Upper lobe of left lung (tissue), 6 donors: ENCODE measurements at places on chromosomes 1 and 21.

DNA sequence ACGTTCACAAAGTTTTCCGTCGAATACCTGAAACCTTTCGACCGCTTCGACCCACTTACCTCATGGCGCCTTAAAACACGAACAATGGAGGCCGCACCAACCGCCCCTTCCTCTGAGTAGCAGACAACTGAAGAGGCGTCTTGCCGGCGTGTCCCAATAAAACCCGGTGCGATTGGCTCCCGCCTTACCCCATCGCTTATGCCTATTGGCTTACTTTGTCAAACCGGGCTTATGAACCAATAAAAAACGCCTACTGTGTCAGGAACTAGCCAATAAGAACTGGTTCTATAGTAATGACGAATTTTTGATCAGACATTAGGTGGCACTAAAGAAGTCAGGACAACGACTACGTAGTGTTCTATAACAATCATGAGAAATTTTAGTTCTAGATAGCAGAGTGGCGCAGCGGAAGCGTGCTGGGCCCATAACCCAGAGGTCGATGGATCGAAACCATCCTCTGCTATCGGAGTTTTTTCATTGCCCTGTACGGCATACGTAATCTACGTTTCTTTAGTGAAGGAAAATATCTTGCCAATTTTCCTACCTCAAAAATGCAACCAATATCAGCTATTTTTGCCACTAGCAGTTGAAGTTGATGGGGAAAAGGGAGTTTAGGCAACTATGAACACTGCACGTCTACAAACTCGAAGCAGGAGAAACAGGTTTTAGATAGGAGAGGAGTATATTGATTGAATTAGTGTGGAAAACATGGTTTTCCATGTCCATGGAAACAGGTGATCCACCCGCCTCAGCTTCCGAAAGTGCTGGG, at the start of gene ILF2:
Gene ILF2 (minus strand): TSS at position 135 of the 769 bp plus-strand sequence. CDS start 71 bp downstream, at position 64.
- peak; percentile 94 for DNase-seq

DNA sequence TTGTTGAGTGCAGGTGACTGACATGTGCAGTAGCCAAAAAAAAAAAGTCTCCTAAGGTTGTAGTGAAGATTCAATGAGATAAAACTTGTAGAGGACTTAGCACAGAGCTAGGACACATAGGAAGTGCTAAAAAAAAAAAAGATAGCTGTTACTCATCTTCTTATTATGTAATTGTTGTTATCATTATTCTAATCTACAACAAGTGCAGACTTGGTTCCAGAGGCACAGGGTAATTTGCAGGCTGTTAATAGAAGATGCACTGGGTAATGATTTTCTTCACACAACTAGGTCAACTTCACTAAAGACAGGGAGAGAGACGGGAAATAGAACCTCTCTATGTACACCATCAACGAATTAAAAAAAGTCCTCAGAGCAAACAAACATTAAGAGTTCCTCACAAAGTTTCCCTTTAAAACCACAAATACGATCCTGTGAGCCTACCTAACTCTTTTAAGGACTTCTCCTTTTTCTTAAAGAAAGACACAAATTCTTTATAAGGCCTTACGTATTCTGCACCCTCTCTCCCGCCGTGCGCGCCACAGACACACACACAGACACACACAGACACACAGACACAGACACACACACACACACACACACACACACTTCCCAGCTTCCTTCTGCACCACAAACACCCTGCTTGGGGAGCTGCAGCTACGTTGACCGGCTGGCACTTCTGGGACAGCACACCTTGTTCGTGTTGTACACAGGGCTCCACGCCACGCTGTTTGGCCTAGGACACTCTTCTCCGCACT, 49.8 kb upstream of the GADD45A start:
- no peak for DNase-seq

- DNase-seq, result no peak
Measured at GRCh38 chr1:219283541-219283940, 109.9 kb downstream of the LYPLAL1 start.

GRCh38 chr1:111603979-111604378, 15.6 kb upstream of the RAP1A start:
- DNase-seq, result no peak

DNA sequence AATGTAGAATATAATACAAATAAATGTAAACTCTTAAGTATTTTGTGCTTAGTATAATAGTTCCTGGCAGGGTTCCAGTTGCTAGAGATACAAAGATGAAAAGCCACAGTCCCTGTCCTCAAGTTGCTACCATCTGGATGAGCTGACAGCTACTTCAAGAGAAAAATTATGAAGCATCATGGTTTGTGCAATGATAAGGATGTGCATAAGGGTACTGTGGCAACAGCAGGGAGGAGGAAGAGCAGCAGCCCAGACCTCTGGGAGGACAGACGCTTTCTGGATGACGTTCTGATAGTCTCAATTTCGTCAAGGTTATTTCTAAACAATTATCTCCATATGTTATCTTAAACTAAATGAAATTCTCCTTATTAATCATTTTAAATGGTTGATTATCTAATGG, 198.9 kb downstream of the NTNG1 start:
- DNase-seq, result no peak

DNA sequence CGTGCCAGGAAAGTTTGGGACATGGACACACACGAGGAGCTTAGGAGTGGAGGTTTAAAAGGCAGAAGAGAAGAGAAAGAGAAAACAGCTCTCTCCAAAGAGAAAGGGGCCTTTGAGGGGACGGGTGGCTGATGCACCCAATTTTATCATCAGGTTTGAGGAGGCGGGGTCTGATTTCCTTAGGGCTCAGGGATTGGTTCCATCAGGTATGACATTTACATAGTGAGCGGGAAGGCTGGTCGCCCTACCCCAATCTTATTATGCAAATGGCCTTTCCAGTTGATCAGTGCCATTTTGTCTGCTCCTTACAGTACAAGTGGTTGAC, 749.1 kb upstream of the TPTE start:
- no peak for DNase-seq

DNA sequence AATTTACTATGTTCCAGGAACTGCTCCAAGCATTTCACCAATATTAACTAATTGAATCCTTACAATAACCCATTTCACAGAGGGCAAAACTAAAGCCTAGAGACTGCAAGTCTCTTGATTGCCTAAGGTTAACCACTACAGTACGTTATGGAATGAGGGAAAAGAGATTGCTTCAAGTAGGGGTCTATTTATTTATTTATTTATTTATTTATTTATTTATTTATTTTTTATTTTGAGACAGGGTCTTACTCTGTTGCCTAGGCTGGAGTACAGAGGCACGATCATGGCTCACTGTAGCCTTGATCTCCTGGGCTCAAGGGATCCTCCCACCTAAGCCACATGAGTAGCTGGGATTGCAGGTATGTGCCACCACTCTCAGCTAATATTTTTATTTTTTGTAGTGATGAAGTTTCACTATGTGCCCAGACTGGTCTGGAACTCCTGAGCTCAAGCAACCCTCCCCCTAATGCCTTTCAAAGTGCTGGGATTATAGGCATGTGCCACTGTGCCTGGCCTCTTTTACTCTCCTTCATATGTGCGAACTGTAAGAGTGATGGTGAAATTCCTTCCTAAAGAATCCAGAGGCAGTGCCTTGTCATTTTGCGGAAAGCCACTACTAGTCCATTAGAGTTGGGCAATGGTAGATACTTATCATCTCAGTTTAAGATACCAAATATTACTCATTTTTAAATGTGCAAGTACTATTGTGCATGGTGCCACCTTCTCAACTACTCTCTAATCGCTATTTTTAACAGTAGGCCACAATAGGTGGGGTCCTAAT, 65.7 kb upstream of the CYP2J2 start:
- no peak for DNase-seq

DNA sequence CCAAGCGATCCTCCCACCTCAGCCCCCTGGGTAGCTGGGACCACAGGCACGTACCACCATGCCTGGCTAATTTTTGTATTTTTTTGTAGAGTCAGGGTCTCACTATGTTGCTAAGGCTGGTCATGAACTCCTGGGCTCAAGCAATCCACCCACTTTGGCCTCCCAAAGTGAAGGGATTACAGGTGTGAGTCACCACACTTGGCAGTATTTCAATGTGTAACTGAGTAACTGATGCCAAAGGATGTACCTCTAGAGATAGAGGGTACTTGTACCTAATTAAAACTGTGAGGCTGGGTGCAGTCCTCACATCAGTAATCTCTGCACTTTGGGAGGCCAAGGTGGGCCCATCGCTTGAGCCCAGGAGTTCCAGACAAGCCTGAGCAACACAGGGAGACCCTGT, 258.7 kb upstream of the DMRTA2 start:
- DNase-seq, result no peak

DNA sequence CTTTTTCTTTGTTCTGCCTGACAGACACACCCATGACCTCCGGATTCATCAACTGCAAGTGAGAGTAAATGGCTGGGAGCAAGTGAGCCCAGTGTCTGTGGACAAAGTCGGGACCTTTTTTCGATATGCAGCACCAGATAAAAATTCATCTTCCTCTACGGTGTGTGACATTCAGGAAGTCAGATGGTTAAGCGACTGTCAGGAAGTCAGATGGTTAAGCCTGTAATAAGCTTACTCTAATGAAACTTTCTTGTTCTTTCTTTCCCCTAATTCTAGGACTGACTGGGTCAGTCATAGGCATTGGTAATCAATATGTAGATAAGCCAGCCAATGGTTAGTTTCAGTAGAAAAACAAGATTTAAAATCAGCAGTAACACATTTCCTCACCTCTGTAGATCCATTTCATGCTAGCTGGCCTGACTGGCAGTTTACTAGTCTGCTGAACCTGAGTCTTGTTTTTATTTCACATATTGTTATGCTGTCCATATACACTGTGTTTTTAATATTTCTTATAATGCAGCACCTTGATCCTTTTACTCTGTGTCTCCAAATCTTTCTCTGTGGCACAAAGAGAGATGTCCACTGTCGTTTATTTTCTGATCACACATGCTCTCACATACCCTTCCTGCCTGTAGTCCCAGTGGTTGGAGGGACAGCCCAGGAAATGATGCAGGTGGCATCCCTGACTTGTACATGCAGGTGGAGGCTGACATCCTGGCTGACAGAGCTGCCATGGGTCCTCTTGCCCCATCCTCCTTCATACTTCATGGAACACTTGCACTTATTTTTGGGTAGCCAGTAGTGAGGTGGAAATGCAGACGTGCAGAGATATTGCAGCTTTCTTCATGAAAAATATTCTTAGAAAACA, 115.8 kb downstream of the VPS13D start:
- DNase-seq, result no peak

GRCh38 chr1:226674892-226675714, 64.0 kb downstream of the ITPKB start:
- no peak for DNase-seq

DNA sequence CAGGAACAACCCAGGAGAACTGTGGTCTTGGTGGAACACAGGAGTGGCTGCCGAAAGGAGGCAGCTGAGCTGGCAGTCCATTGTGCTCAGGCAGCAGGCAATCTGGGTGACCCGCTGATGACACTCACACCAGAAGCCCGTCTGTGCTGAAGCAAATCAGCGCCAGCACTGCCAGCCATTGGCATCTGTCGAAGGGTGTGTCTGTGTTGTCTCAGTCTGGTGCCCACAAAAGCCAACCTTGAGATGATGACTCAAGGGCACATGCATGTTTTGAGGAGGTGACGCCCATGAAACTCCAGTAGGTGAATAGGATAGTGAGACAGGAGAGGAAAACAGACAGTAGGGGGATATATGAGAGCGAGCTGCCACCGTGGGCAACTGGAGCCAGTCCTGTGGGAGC, 167.3 kb downstream of the KAZN start:
- DNase-seq, result no peak

DNA sequence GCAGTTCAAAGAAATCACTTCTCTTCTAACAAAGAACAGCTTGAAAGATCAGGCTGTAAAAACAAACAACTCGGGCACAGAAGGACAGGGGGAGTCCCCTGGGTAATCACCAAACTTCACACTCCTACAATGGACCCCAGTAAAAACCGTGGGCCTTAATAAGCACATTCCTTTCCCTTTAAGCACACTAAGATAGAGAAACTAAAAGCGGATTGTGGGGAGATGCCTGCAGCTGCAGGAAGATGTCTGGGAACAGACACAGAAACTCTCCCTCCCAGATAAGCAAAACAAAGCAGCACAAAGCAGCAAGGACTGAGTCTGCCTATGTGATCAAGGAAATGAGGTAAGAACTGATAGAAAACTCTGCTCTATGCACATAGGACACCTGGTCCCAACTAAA, 37.6 kb upstream of the CTBS start:
- DNase-seq, result no peak

DNA sequence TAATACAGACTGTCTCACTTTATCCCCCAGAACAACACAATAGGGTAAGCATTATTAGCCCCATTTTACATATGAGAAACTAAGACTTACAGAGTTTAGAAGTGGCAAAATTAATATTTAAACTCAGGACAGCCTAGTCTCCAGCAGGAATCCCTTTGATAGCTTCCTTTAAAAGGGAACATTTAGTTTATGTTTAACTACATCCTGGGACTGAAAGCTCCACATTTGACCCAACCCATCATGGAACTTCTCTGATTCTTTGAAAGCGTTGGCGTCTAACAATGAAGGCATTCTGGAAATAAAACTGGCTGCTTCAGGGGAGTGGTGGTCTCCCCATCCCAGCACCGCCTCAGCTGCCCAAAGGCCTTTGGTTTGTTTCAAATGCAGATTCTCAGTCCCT, 250.6 kb upstream of the NFIA start:
- DNase-seq, result no peak

- no peak for DNase-seq
Measured at GRCh38 chr1:34645109-34645688, 109.6 kb upstream of the GJB5 start.

GRCh38 chr1:235552146-235552716, 48.0 kb upstream of the B3GALNT2 start:
- no peak for DNase-seq

GRCh38 chr1:211833174-211833820, 2.7 kb upstream of the LPGAT1 start:
- no peak for DNase-seq

DNA sequence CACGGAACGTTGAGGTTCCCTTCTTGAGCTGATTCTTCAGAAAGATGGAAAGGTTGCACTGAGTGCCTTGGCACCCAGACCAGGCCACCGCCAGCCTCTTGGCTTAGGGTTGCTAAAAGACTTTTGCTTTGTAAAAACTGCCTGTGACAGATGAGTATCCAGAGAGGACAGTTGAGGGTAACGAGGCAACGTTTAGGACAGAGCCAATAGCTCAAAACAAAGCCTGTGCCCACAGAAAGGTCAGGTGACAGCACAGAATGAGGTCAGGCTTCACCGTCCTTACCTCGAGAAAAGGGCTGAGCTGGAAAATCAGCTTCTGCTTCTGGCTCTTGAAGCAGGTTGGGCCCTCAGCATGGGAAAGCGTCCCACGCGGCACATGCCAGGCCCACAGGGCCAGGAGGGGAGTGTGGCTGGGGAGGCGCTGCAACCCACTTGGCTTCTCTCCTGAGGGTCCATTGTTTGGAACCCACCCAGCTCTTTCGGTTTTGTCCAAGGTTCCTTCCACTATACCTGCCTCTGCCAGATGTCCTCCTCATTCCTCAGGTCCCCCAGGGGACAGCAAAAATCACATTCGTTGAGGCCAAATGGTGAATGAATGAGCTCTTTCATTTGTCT, 55.5 kb downstream of the SCCPDH start:
- no peak for DNase-seq
